Stimulated activated naive B cell treated with anti-CD40 and anti-IgM and Interleukin-4, amounts not matched to agents 10 μg/mL and 1 μg/mL and 100 μg/mL, for 72 hours (primary cell): ENCODE measurements at places on chromosomes 4 and X.

DNA sequence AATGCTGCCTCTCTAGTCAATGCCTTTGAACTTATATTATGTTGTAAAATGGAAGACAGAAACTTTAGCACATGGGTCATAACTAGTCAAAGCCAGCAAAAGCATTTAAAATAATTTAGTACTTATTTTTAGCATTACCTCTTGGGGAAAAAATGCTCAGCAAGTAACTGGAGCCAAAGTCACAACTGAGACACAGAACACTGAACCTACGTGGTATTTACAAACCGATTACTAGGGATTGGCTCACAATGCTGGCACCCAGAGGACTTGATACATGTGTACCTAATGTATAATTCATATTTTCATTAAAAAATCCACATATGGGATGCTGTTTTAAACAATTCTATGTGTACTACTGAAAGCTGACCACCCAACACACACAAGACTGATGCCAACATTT is 38.4 kb downstream of the PHKA2 start:
- DNase-seq: no peak

GRCh38 chr4:38084877-38085711 is 124.9 kb downstream of the PTTG2 start:
- no peak for DNase-seq

DNA sequence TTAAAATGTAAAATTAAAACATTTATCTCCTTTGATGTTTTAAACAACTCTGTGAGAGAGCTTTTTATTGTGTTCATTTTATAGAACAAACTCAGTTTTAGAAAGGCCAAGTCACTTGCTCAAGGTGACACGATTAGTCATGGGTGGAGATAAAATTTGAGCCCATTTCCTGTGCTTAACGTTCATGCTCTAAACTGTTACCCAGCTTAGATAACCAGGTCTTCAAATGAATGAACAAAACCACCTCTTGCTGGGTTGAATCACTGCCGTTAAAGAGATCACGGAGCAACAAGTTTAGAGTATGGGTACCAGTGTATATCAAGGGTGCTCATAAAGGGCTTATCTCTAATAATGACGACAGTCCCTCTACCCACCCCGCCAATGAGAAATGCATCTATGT is 10.2 kb upstream of the CASK start:
- no peak for DNase-seq

DNA sequence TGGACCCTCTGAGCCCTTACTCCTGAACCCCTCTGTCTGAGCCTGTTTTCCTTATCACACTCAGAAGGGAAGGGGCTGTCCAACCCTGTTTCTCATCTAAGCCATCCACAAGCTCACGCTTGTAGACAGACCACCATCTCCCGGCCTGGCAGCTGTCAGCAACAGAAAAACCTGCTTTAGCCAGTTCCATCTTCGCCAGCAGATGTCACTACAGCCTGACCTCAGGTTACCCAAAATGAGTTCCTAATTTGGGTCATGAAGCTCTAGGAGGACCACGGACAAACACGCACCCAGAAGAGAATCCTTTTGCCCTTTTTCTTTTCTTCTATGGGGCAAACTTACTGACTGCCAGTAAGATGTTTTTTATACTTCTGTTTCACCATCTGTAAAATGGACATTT is 445.4 kb downstream of the BCOR start:
- no peak for DNase-seq

DNA sequence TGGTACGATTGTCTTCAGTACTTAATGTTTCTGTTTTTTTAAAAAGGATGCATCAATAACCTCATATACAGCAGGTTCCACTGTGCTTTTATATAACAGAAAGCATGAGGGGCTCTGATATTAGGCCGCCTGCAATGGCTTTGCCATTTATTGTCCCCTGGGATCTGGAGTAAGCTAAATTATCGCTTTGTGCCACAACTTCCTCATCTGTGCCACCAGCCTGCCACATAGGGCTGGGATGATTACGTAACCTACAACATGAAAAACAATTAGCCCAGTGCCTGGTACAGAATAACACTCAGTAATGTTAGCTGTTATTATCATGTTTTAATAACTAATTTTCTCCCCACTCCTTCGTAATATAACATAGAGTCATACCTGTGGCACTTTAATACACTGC is 65.5 kb upstream of the TRIM2 start:
- no peak for DNase-seq

DNA sequence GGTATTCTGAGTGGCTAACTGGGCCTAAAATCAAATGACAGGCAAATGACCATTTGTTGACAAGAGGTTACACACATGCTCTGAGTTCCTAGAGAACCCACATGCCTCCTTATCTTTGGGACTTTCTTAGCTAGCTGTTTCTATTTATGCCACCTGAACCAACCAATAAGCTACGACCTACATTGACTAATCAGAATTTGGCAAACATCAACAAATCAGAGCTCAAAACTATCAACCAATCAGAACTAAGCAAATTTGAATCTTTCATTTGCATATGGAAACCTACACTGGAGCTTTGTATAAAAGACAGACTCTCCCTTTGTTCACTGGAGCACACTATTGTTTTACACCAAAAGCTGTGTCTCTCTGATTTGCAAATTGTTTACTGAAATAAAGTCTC is 192.0 kb downstream of the CXXC4 start:
- no peak for DNase-seq

DNA sequence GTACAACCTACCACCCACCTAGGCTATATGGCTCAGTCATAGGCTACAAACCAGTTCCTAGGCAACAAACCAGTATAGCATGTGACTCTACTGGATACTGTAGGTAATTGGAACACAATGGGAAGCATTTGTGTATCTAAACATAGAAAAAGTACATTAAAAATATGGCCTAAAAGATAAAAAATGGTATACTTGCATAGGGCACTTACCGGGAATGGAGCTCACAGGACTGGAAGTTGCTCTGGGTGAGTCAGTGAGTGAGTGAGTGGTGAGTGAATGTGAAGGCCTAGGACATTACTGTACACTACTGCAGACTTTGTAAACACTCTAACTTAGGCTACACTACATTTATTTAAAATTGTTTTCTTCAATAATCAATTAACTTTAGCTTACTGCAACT is 139.2 kb upstream of the RBPJ start:
- no peak for DNase-seq

DNA sequence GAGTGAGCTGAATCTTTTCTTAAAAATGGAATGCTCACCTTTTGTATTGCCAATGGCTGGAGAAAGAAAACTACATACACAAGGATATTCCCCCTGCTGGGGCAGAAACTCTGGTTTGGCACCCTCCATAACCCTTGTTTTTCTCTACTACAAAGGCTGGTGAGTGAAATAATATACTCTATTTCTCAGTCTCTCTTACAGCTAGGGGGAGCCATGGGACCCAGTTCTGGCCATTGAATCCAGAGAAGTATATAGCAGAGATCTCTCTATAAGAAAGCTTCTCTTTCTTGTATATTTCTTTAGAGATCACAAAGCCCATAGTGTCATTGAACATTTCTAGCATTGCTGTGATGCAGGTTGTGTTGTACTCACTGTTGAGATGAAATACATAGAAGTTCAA is 49.8 kb downstream of the SMPX start:
- DNase-seq: no peak

- no peak for DNase-seq
Measured at GRCh38 chr4:81375745-81376144, 96.0 kb downstream of the RASGEF1B start.

DNA sequence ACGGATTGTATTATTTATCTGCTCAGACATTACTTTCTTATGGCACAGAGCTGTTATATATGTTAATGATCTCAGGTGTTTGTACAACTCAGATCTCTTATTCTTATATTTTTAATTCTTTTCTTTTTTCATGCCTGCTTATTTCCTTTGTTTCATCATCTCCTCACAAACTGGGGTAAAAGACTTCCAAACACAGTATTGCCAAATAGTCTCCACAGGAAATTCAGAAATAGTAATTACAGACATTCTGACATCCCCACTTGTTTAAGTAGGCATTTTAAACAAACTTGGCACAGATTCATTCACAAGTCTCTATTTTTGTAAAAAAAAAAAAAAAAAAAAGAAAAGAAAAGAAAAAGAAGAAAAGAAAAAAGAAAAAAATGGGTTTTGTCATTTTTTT is 129.7 kb upstream of the USP38 start:
- DNase-seq: no peak

- DNase-seq: no peak
Measured at GRCh38 chr4:112898357-112899141, 150.9 kb upstream of the ANK2 start.
